ENCODE measurements at places on chromosomes 16 and 17.
A peak's percentile ranks its signal among the peaks of the same experiment; 100 is the strongest.

DNA sequence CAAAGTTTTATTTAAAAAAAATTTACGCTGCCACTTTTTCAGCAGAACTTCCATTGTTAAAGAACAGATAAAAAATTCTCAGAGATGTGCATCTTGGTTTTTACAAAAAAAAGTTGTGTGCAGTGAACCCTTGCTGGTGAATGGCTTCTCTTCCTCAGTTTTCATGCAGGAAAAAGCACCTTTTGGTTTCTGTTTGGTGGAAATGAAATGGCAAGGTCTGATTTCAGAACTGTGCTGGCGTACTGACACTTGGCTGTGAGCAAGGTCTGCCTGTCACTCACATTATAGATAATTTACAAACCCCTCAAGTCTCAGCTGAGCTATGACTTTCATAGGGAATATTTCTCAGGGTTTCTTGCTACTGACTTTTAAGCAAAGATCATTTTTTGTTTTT, 5.7 kb upstream of the SALL1 start:
- no peak for DNase-seq

- peak; percentile 91 for DNase-seq
These were observed 25.5 kb upstream of the ALKBH5 start for GRCh38 chr17:18158022-18158600.

- DNase-seq: no peak
These were observed 100.3 kb upstream of the NOL11 start for GRCh38 chr17:67617304-67617899.

GRCh38 chr16:5918567-5919130, 821.1 kb upstream of the EEF2KMT start:
- no peak for DNase-seq

DNA sequence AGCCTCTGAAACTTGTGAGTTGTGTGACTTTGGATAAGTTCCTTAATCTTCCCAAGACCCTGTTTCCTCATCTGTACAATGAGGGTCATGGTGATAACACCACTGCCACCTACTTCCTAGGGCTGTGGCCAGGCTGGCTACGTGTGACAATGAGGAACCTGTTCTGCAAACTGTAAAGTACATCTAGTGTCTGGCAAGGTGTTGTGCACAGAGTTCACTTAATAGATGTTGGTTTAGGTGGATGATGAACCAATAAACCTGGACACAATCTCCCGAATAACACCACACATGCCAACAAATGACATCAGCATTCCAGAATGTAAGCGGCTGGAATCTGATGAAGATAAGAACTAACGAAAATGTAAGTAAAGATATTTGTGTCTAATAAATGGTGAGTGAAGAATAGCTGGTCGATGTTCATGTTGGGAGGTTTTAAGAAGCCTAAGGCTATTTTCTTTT, 82.3 kb downstream of the MARCHF10 start:
- no peak for DNase-seq

GRCh38 chr17:685006-685405, 29.6 kb downstream of the VPS53 start:
- no peak for DNase-seq

- DNase-seq: peak; percentile 13
These were observed at the start of gene NDRG4 for GRCh38 chr16:58499615-58500351. NDRG4 (plus strand) TSS chr16:58500143; CDS start chr16:58500249, 106 bp downstream.

GRCh38 chr17:35460354-35460851, 11.8 kb upstream of the SLFN13 start:
- DNase-seq: peak; percentile 51

DNA sequence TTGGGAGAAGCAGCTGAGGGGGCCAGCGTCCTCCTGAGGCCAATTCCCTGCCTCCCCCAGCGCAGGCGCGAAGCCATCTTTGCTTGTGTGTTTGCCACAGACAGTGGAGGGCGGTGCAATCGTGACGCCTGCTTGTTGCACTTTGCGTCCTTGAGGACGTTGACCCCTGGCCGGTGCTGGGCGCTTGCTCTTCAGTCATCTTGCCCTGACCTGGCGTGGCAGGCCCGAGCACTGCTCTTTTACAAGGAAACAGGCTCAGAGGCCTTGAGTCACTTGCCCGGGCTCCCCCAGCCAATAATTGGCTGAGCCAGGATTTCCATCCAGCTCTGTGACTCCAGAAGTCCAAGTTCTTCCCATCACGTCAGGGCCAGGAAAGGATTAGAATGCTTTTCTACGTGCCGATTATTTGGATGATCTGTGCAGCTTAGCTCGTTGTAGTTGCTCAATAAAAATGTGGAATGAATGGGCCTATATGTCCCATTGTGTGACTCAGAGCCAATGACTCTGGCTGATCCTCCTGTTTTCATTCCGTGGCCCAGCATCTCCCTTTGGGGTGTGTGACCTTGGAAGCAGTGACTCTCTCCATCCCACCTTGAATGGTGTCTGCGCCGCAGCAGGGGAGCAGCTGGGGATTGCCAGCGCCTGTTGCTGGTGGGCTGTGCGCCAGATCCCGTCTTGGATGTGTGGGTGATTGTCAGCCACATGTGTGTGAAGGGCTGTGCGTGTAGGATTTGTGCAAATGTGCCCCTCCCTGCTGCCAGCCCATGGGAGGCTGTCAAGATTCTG, 214.1 kb downstream of the SEC14L1 start:
- no peak for DNase-seq

DNA sequence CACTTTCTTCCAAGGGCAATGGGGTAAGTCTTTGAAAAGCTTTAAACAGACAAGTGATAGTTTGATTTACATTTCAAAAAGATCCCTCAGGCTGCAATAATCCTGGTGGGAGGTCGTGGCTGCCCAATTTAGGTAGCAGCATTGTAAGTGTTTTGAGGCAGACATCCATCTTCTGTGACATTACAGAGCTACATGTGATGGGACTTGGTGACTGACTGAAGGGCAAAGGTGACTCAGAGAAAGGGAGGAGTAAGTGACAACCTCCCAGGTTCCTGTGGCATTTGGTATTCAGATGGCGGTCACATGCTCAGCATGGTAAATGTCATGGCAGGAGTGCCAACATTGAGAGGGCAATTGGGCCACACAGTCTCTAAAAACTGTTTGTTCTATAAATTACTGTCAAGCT, 26.5 kb downstream of the STAT3 start:
- DNase-seq: no peak

DNA sequence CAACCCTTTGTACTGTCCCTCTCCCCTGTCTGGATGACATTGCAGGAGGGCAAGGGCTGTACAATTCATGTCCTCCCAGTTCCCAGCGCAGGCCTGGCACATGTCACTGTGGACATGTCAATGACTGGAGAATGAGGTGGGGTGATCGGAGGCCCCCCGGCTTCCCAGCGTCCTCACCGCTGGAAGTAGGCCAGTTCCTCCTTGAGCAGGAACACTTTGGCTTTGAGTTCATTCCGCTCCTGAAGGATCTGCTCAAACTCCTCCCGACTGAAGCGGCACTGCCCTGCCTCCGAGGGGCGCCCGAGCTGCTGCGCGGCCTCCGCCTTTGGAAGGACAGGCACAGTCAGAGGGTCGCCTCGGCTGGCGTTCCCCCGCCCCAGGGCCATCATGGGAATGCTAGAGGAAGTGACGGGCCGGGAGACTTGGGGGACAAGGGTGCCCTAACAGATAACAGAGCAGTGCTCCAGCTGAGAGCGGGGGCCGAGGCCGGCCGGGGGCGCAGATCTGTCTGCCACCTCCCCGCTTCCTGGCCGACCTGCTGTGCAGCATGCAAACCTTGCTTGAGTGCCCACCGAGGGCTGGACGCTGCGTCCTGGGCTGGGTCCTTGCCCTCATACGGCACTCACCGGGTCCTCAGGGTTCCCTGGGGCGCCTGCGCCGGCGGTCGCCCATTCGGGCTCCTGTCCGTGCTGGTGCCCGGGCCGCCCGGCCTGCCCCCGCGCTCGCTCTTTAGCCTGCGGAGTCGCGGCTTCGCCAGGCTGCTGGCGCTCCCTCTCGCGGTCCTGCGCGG, 1.3 kb downstream of the RILP start:
- no peak for DNase-seq

- DNase-seq: no peak
These were observed 84.5 kb downstream of the SOX9 start for GRCh38 chr17:72205357-72205756.

DNA sequence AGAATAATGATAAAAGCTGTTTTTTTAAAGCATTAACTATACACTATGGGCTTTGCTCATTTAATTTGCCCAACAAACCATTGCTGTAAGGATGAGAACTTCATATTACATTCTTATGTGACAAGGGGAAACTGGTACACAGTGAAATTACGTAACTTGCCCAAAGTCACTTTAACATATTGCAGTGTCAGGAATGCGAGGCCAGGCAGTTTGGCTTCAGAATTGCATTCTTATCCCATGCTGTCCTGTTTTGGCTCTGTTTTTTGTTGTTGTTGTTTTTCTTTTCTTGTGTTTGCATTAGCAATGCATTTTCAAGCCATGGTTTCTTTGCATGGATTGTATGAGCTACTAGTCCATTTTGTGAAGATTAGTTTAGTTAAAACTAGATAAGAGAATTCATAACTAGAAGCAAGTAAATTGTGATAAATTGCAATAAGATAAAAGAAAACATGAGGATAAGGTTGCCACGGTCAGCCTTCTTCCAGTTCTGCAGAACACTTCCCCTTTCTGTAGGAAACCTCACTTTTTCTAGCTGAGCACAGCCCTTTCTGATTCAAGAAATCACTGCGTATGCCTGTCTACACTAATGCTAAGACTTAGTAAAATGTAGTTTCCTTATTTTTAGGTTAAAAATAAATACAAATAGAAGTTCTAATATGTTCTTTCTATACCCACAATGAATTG, 221.3 kb upstream of the KCNJ16 start:
- DNase-seq: no peak

DNA sequence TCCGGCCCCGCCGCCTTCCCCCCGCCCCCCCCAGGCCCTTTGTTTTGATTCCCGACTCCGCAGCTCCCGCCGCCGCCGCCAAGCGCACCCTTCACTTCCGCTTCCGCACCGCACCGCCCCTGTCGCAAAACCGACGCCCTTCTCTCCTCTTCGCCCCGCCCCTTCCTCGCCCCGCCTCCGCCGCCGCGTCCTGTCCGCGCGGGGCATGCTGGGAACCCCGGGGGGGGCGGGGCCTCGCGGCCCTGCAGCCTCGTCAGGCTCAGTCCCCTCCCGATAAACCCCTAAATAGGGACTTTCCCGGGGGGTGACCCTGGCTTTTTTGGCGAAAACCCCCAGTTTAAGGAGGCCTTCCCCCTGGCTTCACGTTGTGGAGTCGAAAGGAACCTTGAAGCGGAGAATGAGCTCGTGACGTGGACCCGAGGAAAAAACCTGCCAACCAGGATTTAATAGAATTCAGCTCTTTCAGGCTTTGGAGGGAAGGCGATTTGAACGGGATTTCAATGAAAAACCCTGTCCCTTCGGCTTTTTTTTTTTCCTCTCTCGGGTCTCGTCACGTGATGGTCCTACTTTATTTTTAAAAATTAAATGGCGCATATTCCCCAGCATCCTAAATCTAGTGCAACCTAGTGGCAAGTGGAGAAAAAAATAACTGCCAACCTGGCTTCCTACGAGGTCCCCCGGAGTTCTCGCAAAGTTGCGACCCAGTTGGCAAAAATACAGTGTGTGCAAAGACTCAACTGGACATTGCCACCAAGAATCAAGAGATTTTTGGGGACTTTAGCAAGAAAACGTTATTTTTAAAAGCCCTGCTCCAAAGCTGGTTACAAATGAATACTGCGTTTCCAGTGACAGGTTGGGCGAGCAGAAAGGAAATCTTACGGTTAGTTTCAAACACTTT, at the start of gene MARF1:
TSS of gene MARF1 (minus strand) at position 107 of the 898 bp plus-strand sequence. CDS start 3,921 bp downstream, outside the sequence.
- peak; percentile 99 for DNase-seq

DNA sequence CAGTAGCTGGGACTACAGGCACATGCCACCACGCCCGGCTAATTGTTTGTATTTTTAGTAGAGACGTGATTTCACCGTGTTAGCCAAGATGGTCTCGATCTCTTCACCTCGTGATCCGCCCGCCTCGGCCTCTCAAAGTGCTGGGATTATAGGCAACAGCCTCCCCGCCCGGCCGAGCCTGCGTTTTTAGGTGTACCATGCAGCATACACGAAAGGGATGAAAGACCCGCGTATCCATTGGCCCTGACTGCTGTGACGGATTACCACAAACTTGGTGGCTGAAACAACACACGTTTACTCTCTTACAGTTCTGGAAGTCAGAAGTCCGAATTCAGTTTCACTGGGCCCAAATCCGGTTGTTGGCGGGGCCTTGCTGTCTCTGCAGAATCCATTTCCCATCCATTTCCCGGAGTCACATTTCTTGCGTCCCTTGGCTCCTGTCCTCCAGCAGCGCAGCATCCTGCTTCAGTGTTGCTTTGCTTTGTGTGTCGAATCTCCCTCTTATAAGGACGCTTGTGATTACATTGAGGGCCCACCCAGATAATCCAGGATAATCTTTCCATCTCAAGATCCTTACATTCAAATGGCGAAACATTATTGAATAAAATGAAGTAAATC, 8.3 kb upstream of the GUCY2D start:
- DNase-seq: no peak

DNA sequence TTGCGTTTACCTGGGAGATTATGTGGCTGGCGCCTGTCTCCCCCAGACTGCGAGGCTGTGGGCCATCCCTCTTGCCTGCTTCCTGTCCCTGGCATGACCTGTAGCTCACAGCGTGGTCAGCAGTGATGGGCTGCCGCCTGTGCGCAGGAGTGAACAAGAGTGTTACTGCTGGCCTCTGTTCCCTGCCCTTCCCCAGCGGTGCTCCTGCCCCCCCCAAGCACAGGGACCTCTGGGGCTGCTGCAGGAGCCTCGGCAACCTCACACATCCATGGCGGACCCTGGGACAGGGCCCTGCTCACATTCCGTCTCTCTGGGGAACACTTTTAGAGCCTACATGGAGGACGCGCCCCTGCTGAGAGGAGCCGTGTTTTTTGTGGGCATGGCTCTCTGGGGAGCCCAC, 10.6 kb downstream of the TSC2 start:
- no peak for DNase-seq

DNA sequence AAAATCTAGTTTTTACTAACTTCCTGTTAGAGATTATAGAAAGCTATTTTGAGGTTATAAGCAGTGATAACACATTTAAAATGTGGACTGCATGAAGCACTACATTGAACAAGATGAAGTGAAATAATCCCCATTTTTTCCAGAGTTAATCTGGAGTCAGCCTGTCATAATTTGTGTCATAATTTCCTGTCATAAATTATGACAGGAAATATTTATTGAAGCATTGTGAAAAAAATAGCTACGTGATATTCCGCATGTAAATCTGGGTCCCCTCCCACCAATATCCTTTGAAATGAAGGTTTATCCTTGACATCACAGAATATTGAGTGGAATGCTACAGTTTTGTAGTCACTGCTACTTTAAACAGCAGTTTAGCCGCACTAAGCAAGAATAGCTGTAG, 40.1 kb downstream of the OMG start:
- no peak for DNase-seq

DNA sequence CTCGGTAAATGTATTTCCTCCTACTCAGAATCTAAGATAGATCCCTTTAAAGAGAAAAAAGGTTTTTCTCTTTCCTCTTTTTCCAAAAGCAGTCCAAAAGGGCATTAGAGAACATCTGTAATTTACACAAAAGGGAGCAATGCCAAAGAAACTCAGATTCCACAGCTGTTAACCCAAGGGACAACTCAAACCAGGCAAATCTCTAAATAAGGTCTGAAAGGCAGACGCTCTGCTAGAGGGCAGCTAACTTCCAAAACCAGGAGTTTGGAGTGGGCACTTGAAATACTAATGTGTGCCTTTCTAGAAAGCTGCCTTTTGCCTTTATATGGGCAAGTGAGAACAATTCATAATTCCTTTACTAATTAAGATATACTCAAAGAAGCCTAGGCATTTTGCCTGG, 435.7 kb downstream of the ZFHX3 start:
- DNase-seq: no peak

- DNase-seq: no peak
These were observed 57.2 kb upstream of the VPS4A start for GRCh38 chr16:69253870-69254341.

GRCh38 chr16:31085411-31085810, 3.3 kb downstream of the PRSS53 start:
- DNase-seq: no peak

- no peak for DNase-seq
These were observed 59.0 kb upstream of the TBX2 start for GRCh38 chr17:61340431-61341209.
